ENCODE measurements at places on chromosomes 2 and 18.
A peak's percentile ranks its signal among the peaks of the same experiment; 100 is the strongest.

- DNase-seq, result no peak
Observed at GRCh38 chr2:203612246-203612645, 77.1 kb upstream of the RAPH1 start.

DNA sequence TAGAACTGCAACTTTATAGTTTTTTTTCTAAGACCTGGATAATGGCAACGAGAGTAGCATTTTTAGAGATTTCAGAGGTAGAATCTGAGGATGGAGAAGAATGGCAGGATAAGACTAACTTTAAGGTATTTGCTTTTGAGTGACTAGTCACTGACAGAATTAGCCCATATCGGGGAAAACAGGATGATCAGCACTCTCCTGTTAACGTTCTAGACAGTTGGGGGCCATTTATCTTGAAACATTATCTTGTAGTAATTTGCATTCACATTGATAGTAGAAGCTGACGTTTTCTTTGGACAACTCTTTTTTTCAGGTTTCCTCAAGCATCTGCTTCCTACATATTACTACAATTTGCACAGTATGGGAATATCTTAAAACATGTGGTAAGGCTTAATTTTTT lies 32.9 kb downstream of the NUP35 start:
- no peak for DNase-seq

GRCh38 chr2:112074506-112074905 lies 19.4 kb downstream of the TMEM87B start:
- DNase-seq, result no peak

GRCh38 chr2:112784199-112785189 lies at the start of gene IL1A:
Gene IL1A (minus strand): TSS chr2:112784493. CDS start chr2:112783770, 723 bp downstream.
- DNase-seq, result peak; percentile 69

- peak; percentile 90 for DNase-seq
Observed at GRCh38 chr2:48738806-48739205, 16.7 kb downstream of the LHCGR start.

- no peak for DNase-seq
Observed at GRCh38 chr18:78405763-78406162, 573.9 kb upstream of the SALL3 start.

GRCh38 chr2:232927032-232927792 lies 57.1 kb downstream of the SNORC start:
- no peak for DNase-seq

DNA sequence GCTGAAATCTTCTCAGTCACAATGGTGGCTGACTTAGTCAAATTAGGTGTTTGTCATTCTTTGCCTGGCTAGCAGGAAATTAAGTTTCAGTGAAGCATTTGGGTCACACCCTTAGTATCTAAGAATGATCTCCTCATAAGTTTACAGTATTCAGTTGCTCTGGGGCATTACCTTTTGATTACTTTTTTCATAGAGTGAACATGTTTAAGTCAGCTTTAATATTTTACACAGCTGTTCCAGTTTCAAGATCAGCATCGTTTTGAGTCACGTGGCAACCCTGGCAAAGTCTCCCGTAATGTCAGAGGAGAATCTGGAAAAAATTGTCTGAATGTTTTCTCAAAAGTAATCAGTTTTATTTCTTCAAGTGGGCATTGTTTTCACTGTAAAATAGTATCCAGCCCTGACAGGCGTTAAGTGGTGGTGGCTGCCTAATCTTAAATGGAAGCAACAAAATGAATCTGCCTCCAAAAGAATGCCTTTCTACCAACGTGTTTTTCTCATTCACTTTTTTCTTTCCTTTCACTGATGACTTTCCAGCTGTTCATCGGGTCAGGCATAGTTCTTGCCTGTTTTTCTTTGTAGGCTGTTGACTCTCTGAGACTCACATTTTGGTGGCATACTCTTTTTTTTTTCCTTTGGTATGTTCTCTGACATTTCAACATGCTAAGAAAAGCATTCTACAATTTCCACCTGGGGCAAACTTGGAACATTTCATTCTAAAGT lies 319.6 kb upstream of the TCF4 start:
- DNase-seq, result no peak

- DNase-seq, result peak; percentile 67
Observed at GRCh38 chr2:177148477-177149154, 64.0 kb upstream of the HNRNPA3 start.
